CD4-positive, alpha-beta T cell treated with Interleukin-4 for 1 hour (primary cell): ENCODE measurements at places on chromosomes 4 and X.

GRCh38 chrX:15841853-15842516 is 12.6 kb downstream of the AP1S2 start:
- DNase-seq = no peak

DNA sequence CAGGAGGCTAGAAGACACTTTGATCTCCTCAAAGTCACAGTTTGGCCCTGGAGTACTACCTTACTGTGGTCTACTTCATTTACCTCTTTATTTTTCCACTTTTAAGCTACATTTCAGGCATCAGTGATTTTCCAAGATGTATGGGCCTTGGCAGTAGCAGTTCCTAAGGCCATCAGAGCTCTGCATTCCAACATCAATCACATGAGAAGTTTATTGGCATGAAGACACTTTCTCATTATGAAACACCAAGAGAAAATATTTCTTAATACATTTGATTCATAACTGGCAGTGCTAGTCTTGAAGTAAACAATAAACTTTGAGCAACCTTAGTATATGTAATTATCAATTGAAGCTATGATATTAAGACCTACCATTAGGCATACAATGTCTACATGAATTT is 178.1 kb downstream of the IL15 start:
- no peak for DNase-seq

DNA sequence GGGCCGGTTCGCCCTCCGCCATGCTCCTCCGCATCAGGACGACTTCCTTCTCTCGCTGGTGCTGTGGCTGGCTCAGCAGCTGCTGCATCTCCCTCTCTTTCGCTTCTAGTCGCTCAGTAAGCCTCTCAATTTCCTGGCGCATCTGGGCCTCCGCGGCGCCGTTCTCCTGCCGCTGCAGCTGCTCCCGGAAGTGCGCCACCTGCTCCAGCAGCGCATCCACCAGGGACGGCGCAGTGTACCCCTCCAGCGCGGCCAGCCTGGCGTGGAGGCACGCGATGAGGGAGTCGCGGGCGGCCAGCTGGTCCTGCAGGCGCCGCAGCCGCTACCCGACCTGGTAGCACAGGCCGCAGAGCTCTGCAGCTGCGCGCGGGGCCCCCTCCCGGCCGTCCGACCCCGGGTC is 97.4 kb upstream of the MED14 start:
- DNase-seq = no peak

DNA sequence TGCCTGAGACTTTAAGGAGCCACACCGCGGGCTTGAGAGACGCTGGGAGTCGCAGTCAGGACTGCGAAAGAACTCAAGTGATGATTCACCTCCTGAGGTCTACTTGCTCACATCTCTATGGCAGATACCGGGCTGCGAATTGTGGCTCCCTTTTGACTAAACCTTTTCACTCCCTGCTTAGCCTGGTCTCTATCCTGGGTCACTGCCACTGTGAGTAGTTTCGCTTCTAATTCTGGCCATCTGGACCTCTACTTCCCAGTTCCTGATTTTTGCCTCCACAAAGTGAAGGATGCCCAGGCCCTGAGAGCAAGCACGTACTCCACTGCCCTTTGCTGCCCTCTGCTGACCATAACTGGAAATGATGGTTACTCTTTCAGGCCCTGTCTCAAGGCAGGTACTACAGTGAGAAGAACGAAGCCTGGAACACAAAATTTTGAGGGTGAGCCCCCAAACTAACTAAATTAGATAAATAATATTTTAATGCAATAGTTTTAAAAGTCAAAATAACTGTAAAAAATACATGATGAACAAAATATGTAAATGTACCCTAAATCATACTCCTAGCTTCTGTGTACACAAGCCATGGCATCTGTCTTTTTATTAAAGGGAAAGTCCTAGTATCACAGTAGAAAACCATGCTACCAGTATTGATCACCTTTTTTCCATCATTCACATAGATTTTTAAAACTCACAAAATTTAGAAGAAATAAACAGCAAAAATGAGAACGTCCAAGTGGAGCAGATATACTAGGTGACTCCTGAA is 16.7 kb downstream of the MAD2L1 start:
- DNase-seq = peak; percentile 78

DNA sequence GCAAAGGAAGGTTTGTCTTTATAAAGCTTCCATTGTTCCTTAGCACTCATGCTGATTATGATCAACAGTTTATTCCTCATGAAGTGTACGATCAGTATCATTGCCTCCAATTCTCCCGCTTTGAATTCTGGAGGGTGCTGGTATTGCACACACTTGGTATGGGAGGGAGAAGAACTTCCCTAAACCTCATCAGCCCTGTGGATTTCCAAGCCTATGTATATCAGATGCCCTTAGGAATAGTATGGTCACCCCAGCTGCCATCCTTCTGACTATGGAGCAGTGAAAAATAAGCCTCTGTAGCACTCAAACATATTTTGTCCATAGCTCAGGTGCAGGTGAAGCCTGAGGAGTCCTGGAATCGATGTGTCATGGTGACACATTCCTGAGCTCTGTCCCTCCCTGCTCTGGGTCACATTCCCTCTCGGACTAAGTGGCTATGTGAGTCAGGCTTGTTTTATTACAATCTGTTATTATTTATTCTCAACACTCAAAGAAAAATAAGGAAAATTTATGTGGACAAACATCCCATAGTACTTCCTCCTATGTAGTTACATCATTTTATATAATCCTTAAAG is 2.0 kb upstream of the ZDHHC9 start:
- DNase-seq = no peak

- DNase-seq = no peak
Observed at GRCh38 chr4:110622841-110623717, at the start of gene PITX2. PITX2 (minus strand) TSS chr4:110623077; CDS start chr4:110622460, 617 bp downstream.

GRCh38 chr4:74665346-74665745 is 129.0 kb downstream of the BTC start:
- DNase-seq = no peak

- peak; percentile 67 for DNase-seq
Observed at GRCh38 chr4:88818631-88819470, 121.2 kb upstream of the NAP1L5 start.

DNA sequence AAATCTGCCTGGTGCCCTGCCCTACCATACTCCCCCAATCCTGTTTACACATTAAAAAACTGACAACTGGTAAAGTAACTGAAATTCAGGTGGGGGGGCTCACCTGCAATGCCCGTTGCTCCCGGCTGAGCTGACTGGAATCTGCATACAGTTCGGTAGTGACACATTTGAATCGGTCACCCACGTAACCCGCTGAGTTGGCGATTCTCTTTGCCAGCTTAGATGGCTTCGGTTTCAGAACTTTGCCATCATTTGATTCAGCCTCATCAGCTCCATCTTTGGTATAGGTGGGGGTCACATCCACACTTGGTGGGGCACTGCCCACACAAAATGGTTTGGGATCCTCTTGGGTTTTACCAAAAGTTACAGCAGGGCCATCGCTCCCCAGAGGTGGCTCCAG is 25.5 kb downstream of the BCOR start:
- DNase-seq = no peak

DNA sequence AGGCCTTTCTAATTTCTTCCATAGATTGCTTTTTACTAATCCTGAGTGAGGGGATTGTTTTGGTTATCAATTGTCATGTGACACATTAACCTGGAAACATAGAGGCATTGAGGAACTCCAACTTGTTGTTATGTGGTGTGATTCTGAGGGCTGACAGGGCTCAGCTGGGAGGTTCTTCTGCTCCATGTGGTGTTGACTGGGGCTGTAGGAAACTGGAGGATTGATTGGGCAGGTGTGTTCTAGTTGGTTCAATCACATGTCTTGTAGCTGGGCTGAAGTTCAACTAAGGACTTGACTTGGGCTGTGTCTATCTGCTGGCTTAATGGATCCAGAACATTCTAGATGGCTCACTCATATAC is 10.8 kb upstream of the CRLF2 start:
- no peak for DNase-seq

GRCh38 chr4:112882286-112882685 is 167.2 kb upstream of the ANK2 start:
- DNase-seq = no peak

DNA sequence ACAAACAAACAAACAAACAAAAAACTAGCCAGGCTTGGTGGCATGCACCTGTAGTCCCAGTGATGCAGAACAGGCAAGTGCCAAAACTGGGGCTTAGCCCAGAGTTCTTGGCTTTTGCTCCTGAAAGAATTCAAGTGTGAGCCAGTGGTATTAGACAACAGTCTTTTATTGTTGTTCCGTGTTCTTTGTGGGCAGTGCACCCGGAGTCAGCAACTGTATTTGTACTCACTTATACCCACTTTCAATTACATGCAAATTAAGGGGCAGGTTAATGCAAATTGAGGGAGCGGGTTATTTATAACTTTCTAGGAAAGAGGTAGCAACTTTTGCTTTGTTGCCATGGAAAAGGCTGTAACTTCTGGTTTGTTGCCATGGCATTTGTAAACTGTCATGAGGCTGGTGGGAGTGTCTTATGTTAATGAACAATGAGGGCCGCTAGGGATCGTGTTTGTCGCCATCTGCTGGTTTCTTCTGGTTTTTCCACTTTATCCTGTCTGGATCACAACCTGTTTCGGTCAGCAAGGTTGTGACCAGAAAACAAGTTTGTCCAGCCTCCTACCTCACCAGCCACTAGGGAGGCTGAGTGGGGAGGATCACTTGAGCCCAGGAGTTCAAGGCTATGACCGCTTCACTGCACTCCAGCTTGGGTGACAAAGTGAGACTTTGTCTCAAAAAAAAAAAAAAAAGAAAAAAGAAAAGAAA is 88.8 kb upstream of the ESX1 start:
- DNase-seq = peak; percentile 33

GRCh38 chrX:63656871-63657580 is 128.0 kb downstream of the ARHGEF9 start:
- no peak for DNase-seq

DNA sequence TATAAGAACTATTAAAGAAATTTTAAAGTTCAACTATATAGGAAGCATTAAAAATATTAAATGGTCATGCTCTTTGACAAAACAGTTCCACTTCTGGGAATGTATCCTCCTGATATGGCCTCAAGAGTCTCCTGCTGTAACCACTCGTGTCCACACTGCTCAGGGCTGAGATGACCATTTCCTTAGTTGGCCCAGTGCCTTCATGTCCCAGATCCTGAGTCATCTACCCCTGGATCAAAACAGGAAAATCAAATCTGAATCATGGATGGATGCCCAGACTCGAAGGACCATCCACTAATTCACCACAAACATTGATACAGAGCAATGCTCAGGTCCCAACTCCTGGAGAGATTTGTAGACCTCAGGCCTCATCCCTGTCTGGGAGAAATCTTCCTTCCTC is 44.7 kb downstream of the GPRASP3 start:
- no peak for DNase-seq

GRCh38 chrX:132743086-132743485 is 215.3 kb downstream of the HS6ST2 start:
- no peak for DNase-seq

DNA sequence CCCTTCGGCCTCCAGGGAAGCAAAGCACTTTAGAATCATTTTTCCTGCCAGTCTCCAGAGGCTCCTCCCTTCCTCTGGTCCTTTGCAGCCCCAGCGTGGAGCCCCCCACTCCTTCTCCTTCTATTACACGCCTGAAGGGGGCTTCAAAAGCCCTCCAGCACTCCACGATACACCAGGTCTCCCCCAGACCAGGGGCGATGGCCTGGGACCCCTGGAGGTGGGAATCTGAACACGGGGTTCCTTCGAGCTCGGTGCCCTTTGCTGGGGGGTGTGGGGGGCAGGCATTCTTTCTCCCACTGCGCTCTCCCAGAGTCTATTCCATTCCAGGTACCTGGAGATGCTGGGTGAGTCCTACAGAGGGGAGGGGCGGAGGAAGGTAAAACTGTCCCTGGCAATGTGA is 97.6 kb downstream of the HMX1 start:
- no peak for DNase-seq

GRCh38 chrX:153482376-153483015 is 12.1 kb upstream of the HAUS7 start:
- no peak for DNase-seq

DNA sequence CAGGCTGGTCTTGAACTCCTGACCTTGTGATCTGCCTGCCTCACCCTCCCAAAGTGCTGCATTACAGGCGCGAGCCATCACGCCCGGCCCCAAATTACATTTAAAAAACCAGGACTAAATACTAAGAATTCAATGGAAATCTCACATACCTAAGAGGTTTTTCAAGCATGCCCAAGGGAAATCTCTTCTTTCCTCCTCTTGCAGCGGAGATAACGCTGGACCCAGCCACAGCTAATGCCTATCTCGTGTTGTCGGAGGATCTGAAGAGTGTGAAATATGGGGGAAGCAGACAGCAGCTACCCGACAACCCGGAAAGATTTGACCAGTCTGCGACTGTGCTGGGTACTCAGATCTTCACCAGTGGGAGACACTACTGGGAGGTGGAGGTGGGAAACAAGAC is 7.4 kb downstream of the TRIML1 start:
- DNase-seq = no peak

DNA sequence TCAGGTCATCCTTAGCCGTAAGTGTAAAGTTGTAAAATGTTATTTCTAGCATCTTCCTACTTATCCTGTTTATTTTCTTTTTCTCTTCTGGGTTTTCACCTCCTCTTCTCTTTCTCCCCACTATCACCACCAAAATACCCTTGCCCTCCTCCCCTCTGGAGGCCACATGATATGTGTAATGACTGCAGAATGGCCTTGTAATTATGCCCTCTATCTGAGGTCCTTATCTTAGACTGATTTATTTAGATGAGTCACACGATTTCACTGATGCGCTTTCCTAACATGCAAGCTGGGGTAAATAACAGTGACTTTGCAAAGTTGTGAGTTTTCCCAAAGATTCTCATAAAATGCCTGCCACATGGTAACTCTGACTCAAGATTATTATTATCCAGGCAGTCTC is 231.8 kb upstream of the GPRIN3 start:
- DNase-seq = no peak
